ENCODE measurements at places on chromosomes 4 and X. TPM values are rescaled to one million over a fixed set of nuclear protein-coding genes. Genes with fewer than 3 reads are reported as not detected.

DNA sequence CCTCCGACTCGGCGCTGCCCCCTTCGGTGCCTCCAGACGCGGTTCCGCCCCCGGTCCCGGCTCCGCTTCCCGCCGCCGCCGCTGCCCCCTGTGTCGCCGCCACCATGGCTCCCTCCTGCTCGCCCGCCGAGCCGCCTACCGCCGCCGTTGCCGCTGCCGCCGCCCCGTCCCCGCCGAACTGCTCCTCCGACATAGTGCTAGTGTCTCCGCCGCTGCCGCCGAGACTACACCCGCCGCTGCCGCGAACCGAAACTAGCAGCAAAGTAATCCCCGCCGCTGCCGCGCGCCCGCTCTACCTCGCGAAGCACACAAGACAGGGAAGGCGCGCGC lies 340 bp downstream of the HNRNPD start:
- no peak for DNase-seq

ABCG2 gene
- not detected for polyA plus RNA-seq

GRCh38 chrX:40922307-40922706 lies 162.9 kb upstream of the USP9X start:
- no peak for DNase-seq

GRCh38 chrX:48890934-48891401 lies 6.6 kb downstream of the TIMM17B start:
- DNase-seq: no peak

DNA sequence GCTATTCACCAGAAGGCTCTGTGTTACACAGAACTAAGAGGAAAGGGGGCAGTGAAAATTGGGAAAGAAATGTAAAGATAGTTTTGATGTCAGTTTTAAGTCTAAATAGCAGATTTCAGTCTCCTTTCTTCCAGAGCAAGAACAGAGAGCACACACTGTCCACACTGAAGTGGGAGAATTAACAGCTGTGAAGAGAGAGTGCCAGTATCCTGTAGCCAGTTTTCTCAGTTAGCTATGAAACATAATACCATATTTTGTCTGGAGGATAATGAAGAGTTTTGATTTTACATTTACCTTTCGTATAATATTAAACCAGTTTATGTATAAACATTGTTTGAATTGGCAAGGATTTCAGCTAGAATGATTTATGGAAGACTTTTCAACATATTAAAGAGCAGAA lies 35.1 kb downstream of the FBXO8 start:
- DNase-seq: no peak

DNA sequence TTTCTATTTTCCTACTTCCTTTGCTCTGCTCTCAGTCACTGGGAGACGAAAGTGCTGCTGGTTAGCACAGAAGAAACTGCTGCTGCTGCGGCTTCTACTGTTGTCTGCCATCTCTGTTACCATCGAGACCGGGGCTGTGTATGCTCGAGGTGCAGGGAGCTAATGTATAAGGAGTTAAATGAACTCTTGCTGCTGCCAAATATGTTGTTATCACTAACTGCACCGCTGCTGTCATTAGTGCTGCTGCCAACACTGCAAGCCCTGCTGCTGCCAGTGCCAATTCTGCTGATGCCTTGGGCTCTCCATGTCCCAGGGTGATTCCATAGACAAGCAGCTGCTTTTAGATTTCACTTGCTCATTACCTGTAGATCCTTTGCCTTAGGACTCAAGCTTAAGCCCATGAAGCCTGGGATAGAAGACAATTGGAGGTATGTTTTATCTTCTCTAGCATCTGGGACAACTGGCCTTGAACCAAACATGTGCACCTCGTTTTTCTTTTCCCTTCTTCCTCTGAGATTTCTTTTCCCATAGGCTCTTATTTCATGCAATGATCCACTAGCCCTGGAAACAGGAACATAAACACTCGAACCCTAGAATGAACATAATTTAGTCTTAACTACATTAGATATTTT lies 107.8 kb downstream of the CCSER1 start:
- DNase-seq: no peak

GRCh38 chrX:19462879-19463278 lies 52.4 kb downstream of the MAP3K15 start:
- no peak for DNase-seq

DNA sequence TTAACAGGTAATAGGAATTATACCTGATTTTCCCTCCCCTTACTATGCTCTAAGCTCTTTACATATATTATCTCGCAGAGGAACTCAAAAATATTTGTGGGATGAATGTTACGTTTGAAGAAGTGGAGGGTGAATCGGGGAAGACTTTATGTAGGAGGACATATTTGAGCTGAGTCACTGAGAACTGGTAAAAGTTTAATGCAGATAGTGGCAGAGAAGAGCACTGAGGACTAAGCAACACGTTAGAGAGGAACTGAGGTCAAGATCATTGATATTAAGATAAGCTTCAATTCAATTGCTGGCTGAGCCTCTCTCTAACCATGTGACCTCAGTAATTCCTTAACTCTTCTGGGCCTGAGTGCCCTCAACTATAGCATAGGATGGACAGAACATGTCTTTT lies 26.4 kb upstream of the ELOVL6 start:
- DNase-seq: no peak

DNA sequence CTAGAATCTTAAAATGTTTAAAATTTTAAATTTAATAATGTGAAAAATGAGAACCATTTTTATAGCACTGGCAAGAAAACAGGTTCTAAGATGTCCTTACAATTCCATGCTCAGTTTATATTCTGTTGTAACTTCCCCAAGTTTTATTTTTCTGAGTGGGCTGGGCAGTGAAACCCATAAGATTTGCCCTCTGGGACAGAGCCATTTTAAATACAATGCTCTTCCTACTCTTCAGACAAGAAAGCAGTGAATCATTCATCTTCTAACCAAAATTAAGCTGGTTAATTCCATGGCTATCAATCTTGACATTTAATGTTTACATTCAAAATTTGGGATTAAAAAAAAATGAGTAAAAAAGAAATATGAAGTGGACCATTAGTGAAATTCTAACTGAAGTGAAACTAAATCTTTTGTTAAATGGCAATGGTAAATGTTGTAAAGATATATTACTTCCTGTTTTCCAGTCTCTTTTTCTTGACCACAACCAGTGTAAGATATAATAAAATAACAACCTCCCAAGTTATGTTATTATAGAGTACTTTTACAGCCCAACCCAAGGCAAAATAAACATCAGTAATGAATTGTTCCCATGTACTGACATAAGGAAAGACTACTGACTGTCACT lies 37.2 kb upstream of the PTPN13 start:
- no peak for DNase-seq

DNA sequence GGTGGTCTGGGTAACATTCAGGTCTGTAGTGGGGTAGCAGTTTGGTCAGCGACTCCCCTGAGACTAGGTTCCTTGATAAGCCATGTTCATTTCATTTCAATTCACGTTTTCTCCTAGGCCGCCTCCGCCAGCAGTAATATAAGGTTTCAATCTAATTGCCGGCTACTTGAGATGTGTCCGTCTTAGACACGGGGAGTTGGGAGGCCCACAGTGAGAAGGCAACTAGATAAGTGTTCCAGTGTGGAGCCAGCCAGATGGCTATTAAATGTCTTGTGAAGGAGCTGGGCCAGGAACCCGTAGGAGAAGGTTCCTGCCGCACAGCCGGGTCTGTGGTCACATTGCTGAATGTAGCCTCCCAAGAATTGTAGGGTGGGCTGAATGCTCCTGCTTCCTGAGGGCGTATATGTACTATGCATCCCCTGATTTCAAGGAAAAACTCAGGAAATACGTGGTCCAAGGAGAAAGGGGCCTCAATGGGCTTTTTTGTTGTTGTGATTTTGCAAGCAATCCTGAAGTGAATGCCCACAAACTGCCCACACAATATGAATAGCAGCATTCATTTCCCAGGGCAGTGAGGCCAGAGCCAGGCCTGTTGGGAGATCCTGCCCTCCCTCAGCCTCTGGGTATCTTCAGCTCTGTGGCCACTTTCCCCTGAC lies 220.6 kb upstream of the RPL34 start:
- DNase-seq: no peak

SPON2 gene
- 9.6 TPM for polyA plus RNA-seq

- no peak for DNase-seq
These were observed 61.7 kb upstream of the PLS3 start for GRCh38 chrX:115499112-115499805.

- DNase-seq: peak; percentile 55
These were observed 514.4 kb downstream of the RPA4 start for GRCh38 chrX:97398030-97398551.

SPANXN3 gene
- not detected for polyA plus RNA-seq

GRCh38 chrX:108732630-108733321 lies 3.6 kb downstream of the IRS4 start:
- DNase-seq: no peak

ADGRL3 gene
- not detected for polyA plus RNA-seq

GRCh38 chr4:68570122-68570507 lies 6.0 kb downstream of the UGT2B17 start:
- DNase-seq: no peak

DNA sequence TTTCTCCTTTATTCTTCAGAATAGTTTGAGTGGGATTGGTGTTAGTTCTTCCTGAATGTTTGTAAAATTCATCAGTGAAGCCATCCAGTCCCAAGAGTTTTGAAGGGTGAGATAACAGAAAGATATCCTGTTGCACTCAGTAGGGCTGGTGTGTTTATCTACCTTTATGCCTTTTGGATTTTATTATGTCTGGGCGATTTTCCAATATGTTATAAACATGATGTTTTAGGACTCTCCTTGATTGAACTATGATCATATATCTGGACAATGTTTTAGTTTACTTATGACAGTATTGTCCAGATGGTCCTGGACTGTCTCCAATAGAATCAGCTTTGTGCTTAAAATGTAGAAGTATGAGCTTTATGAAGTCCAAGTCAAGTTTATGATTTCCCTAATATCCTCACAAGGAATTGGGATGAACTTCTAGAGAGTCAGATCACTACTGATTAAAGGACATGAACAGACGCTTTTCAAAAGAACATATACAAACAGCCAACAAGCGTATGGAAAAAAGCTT lies 77.6 kb upstream of the ITM2A start:
- no peak for DNase-seq

- no peak for DNase-seq
These were observed 12.0 kb upstream of the SLC2A9 start for GRCh38 chr4:10033191-10033881.

- DNase-seq: no peak
These were observed 2.9 kb upstream of the NHS start for GRCh38 chrX:17372052-17372451.

GRCh38 chr4:76968937-76969336 lies 19.4 kb downstream of the SEPTIN11 start:
- DNase-seq: no peak

All from GM12878 (cell line).